ENCODE measurements at places on chromosomes 12 and 14.

- no peak for DNase-seq
Measured at GRCh38 chr12:29073631-29074239, 75.3 kb upstream of the FAR2 start.

GRCh38 chr14:36452860-36453259 is 67.2 kb downstream of the NKX2-1 start:
- DNase-seq: peak; percentile 78

- no peak for DNase-seq
Measured at GRCh38 chr12:12723149-12723680, 6.0 kb downstream of the CDKN1B start.

GRCh38 chr14:99512571-99513182 is 31.5 kb downstream of the CCNK start:
- no peak for DNase-seq

DNA sequence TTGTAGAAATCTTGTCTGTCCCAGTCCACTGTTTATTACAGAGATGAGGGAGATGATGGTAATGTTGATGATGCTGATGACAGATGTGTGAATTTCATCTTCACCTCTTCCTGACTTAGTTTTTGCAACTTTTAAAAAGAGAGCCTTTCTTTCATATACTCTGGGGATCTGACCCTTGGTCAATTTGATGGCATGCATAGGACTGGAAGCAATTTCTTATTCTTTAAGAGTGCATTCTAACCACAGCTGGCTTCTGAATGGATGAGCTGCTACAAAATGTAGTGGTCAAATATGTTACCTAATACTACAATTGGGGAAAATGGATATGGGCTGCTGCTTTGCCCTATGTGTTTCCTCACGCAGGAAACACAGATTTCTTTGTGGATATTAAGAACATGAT is 80.8 kb downstream of the MYRFL start:
- DNase-seq: no peak

- DNase-seq: no peak
Measured at GRCh38 chr12:19970116-19970515, 398.2 kb upstream of the PDE3A start.

DNA sequence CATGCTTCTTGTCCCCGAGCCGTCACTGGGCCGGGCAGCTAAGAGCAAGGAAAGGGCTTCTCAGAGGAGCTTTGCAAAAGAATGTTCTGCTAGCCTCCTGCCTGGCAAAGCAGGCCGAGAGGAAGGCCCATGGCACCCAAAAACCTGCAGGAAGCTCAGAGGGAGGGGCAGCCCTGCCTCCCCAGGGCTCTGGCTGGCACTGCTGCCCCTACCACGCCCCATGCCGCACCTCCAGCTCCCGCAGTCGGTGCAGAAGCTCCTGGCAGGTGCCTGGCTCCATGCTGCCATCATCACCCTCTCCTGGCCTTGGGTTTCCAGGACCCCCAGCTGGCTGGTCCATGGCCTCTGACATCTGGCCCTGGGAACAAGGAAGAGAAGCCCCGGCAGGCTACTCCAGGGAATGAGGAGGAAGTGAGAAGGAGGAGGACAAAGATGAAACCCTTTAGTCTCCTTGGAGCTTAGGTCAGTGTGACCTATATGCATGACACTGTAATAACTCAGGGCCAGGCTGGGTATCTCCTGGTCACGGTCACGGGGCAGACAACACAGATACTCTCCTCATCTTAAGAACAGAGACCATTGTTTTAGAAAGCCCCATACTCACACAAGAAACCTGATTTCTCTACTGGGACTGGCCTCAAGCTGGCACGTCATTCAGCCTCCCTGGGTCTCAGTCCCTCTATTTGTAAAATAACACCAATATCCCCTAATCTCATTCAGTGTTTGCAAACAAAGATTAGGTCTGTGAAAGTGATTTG is 24.3 kb downstream of the NCKAP5L start:
- DNase-seq: no peak

GRCh38 chr12:132143336-132144071 is 615 bp downstream of the DDX51 start:
- no peak for DNase-seq

DNA sequence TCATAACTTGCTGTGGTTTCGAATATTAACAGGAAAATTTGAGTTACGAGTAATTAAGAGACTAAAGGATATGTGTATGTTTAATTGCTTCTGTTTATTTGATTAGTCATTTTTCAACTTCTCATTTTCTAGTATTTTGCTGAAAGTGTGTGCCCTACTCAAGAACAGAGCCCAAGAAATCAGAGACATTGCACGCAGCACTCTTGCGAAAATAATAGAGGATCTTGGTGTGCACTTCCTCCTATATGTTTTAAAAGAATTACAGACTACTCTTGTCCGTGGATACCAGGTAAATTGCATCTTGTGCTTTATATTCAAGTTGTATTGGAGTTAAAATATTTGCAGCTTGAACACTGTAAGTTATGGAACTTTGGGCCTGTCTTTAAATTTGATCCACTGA is 50.8 kb downstream of the ARL1 start:
- no peak for DNase-seq

GRCh38 chr14:102063808-102064429 is 22.9 kb downstream of the HSP90AA1 start:
- no peak for DNase-seq

- DNase-seq: no peak
Measured at GRCh38 chr12:49929581-49929980, 21.0 kb upstream of the AQP2 start.

DNA sequence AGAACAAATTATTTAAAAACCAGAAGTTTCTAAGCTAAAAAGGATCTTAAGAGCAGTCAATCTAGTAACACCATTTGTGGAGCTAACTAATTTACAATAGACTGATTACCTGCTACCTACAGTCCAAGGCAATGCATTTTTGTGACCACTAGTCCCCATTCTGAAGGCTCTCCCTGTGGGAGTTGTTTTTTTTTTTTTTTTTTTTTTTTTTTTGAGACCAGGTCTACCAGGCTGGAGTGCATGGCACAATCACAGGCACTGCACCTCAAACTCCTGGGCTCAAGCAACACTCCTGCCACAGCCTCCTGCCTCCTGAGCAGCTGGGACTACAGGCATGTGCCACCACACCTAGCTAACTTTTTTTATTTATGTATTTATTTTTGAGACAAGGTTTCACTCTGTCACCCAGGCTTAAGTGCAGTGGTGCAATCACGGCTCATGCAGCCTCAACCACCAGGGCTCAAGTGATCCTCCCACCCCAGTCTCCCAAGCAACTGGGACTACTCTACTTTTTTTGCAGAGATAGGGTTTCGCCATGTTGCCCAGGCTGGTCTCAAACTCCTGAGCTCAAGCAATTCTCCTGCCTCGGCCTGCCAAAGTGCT is 3.9 kb downstream of the GNPTAB start:
- DNase-seq: no peak

- DNase-seq: no peak
Measured at GRCh38 chr12:57086493-57087009, 2.4 kb upstream of the NAB2 start.

DNA sequence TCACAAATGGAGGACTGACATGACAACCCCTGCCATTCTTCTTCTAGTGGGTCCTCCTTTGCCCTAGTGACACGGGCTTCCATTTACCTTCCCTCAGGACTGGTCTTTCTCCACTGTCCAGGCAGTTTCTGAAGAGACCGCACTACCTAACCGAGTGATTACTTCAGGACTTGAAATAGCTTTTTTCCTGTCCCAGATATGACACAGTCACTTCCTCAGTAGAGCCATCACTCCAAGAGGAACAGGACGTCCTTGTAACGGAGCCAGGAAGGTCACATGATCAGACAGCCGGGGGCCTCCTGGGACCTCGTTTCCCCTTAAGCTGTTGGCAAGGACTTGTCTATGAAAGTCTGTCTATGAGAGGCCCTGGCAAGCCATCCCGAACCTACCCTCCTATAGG is 62.3 kb downstream of the FOS start:
- no peak for DNase-seq

DNA sequence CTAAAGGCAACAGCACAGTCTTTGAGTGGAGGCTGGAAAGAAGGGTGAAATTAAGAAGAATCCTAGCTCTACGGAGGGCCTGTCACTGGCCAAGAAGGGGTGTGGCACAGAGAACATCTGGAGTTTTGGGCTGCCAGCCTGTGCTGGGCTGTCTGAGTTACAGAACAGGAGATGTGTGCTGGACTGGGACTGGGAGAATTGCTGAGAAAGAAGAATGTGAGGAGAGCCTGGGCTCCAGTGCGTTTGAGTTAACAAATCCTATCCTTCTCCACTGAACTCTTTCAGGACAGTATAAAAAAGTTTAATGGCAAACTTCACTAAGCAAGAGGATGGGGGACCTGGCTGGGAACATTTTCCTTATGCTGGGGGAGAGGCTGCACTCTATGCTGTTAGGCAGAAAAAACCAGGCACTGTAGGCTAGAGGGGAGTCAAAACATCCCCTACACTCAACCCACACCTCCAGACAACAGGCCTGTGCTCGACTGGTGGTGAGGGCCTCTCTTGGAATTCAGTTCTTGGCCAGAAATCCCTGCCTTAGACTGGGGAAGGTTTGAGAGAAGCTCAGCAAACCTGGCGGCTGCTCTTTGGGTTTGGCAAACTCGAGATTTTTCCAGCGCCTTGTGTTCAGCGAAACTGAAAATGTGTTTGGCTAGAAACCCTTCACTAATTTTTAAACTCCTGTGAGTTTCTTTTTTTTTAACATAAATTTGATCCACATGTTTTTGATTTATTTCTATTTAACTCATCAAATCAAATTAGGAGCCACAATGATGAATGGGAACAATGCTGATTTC is 217.3 kb downstream of the MON2 start:
- no peak for DNase-seq

GRCh38 chr14:105107351-105107750 is 42.1 kb upstream of the GPR132 start:
- DNase-seq: no peak

GRCh38 chr14:70714055-70714550 is 72.4 kb downstream of the TTC9 start:
- peak; percentile 27 for DNase-seq

DNA sequence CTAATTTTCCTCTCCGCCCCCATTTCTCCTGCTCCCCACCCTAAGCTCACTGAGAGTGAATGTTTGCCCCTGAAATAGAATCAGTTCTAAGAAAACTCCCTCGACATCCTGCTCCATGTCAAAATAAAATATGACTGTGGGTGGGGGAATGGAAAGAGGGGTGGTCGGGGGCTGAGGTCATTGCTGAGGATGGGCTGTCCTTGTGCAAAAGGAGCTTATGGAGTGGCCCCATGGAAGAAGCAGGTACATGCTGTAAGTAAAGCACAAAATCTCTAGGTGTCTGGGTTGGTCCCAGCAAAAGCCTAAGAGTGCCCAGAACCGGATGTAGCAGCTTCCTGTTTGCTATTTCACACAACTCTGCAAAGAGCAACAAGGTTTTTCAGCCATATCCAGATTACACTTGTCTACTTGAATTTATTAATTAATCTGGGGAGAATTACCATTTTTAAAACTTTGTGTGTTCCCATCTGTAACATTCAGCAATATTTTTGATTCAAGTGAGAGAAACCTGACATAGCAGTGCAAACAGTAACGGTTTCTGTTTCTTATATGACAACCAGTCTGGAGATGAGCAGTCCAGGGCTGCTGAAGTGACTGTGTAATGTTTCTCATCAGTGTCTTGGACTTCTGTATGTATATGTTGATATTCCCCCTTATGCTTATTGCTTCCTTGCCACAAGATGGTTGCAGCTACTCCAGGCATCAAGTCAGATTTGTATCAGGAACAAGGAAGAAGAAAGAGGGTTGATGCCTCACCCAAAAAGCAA is 40.4 kb upstream of the GZMB start:
- DNase-seq: no peak

DNA sequence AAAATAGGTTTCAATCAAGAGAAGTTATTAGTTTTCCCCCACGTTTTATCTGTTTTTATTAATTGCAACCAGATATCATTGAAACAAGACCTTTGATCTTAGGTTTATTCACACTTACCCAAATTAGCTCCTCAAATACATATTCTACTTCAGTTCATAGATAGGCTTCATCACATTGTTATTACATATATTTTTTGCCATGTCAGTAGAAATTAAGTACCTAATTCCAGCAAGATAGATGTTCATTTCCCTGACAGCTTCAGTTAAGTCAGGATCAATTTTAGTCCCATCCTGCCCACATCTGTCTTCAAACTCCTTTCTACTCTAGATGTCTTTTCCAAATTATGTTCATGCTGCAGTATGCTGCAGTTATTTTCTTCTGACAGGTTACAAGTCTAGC is 388.8 kb downstream of the TMTC2 start:
- no peak for DNase-seq

DNA sequence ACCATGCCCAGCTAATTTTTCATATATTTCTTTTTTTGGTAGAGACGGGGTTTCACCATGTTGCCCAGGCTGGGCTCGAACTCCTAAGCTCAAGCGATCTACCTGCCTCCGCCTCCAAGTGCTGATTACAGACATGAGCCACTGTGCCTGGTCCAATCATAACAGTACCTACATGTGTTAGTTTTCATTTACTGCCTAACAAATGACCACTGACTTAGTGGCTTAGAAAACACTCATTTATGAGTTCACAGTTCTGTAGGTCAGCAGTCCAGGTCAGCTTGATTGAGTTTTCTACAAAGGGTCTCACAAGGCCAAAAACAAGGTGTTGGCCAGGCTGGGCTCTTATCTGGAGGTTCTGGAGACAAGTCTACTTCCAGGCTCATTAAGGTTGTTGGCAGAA is 60.6 kb downstream of the RNFT2 start:
- no peak for DNase-seq

DNA sequence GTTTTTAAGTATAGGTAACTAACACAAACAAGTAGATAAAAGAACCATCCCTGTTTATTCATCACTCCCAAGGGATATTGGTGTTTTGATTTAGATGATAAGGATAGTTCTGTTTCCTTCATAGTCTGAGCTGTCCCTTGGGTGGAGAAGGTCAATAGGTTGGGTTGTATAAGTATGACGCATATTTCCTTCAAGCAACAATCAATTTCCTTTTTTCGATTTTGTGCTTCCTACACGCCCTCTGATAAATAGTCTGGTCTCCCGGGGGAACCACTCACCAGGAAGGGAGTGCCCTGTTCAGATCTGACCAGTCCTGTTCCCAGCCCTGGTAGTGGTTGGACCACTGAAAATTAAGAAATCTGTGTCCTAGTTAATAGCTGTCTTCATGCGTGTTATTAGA is 378.8 kb upstream of the FAR2 start:
- no peak for DNase-seq

DNA sequence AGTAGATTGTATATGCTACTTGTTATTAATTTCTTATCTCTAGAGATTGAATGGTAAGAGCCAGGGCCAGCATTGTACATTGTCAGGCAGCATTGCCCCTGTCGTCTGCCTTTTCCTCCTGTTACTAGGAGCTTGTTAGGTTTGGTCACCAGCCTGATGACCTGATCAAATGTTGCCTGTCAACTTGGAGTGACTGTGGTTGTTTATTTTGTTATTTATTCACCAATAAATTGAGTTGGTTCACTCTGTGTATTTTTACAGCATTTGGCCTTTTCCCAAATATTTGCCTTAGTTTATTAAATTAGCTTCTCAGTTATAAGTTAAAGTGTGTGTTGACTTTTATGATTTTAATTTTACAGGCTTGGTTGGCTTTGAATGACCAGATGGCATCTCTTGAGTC is 88.4 kb downstream of the PRKCH start:
- DNase-seq: peak; percentile 96

- DNase-seq: no peak
Measured at GRCh38 chr14:105045710-105046326, 19.4 kb downstream of the GPR132 start.

- DNase-seq: no peak
Measured at GRCh38 chr12:105018776-105019175, 32.7 kb downstream of the NOPCHAP1 start.

GRCh38 chr14:75518625-75519024 is 3.6 kb upstream of the BATF start:
- DNase-seq: no peak

Measured in DMS79 (cell line).